ENCODE measurements at places on chromosomes 6 and 20.

DNA sequence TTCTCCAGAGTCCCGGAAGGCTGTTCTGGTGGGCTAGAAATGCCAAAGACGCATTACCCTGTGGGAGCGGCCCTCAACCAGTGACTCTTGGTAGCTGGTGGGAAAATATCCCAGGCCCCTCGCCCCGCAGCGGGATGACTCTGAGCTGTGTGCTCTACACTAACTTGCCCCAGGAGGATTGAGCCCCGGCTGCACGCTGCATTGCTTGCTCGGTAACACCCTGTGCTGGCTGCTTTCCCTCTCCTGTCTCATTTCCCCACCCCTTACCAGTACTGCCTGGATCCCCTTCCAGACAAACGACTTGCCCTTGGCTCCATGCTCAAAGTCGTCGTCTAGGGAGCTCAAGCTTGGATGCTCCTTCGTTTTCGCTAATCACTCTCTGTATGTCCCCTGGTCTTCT, 411.8 kb upstream of the SULF2 start:
- no peak for DNase-seq

GRCh38 chr6:132972971-132973370, 158.6 kb downstream of the RPS12 start:
- no peak for DNase-seq

DNA sequence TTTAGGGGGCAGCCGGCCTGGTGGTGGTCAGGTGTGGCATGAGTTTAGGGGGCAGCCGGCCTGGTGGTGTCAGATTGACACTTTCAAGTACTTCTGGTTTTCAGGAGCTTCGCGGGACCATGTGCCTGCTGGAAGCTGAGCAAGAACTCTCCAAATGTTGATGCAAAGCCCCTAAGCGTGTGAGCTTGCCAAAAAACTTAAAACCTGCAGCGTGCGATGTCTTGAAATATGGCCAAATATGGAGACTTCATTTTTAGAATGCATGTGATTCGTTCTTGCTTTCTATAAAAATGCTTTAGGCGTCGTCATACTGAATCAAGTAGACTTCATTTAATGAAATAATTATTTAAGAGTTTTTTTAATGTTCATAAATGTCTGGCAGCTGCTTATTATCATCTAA, 149.4 kb downstream of the SMOC2 start:
- DNase-seq: no peak

GRCh38 chr20:46260480-46260879, 47.8 kb downstream of the CDH22 start:
- no peak for DNase-seq

DNA sequence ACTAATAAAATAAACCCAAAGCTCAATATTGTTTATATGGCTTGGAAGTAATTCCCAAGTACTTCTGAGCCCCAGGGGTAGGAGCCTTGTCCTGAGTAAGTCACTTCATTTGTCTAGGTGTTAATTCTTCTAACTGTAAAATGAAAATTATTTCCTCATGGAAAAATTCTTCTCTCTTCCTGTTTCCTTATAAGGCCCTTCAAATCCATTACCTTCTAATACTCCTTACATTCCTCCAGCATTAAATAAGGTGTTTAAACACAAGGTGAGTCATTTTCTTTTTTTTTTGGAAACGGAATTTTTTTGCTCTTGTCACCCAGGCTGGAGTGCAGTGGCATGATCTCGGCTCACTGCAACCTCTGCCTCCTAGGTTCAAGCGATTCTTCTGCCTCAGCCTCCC, 41.9 kb downstream of the PRR18 start:
- DNase-seq: no peak

- no peak for DNase-seq
These were observed 545.7 kb downstream of the PRKN start for GRCh38 chr6:162181741-162182401.

GRCh38 chr6:12296604-12297003, 6.4 kb downstream of the EDN1 start:
- DNase-seq: no peak

- no peak for DNase-seq
These were observed 127.7 kb upstream of the LRFN2 start for GRCh38 chr6:40714576-40715564.

- no peak for DNase-seq
These were observed 736 bp downstream of the FAM217B start for GRCh38 chr20:59940956-59941294.

GRCh38 chr6:132998418-132998817, 184.0 kb downstream of the RPS12 start:
- no peak for DNase-seq

DNA sequence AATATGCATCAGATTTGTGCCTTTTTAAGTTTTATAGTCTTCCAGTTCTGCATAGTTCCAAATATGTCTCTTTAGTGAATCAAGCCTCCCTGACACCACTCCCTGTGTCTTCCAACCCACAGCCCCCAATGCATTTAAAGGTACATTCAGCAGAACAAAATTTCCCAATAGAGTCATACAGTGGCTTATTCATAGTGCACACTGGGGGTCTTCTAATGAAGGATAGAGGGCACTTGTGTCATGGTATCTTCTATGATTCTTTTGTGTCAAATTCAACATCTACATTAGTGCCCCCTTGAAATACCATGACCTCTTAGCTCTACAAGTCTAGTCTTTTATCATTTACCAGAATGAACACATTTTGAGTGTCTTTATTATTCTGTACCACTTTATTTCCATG, 33.8 kb downstream of the FLRT3 start:
- no peak for DNase-seq

- DNase-seq: no peak
These were observed 12.7 kb downstream of the SUPT3H start for GRCh38 chr6:45365036-45365435.

DNA sequence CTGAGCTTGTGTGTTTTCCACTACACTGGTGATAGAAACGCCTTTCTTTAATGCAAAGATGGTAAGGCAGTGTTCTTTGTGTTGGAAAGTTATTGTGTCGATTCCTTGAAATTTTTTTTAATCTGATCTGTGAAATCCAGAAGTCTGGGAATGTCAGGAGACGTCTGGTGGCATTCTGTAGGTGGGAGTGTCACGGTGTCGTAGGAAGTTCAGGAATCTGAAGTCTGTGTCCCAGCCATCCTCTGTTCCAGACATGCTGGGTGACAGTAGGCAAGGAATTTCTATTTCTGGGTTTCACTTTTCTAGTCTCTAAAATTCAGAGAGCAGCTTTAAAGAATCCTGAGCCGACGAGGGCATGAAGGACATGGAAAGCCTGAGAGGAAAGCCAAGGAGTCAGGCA, 223.8 kb downstream of the ZNF217 start:
- no peak for DNase-seq

DNA sequence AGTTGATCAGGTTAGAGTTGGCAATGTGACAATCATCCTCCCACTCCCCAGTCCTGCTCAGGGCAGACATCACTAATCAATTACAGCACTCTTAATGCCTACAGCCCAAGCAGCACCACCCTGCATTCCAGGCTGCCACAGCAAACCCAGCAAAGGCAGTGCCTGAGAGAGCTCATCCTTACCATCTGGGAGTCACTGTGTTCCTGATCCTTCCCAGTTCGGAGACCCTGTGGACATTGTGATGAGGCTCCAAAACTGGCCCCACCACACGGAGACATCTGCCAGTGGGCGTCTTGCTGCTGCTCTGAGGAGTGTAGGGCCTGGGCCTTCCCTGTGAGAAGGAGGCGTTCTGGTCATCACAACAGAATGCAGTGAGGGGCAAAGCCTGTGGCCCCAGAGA, 216.5 kb upstream of the CST7 start:
- DNase-seq: no peak

DNA sequence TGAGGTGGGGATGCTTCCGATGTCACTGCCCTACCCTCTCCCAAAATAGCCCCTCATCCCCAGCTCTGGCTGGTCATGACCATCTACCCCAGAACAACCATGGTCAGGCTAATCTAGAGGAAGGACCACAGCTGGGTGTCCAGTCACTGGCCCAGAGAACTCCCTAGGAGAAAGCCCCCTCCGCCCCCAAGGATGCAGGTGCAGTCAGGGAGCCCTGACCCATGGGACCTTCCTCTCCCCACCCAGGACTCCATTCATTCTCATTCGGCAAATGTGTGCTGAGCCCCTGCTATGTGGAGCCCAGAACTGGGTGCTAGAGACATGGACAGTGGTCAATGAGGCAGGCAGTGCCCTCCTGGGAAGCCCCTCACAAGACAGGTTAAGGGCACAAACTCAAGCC, 60.5 kb downstream of the JPH2 start:
- DNase-seq: no peak

- no peak for DNase-seq
These were observed 124.0 kb downstream of the CARMIL1 start for GRCh38 chr6:25403150-25403549.

GRCh38 chr6:158807515-158808441, 11.4 kb downstream of the EZR start:
- DNase-seq: no peak

GRCh38 chr6:24387818-24388217, 14.9 kb upstream of the MRS2 start:
- no peak for DNase-seq

DNA sequence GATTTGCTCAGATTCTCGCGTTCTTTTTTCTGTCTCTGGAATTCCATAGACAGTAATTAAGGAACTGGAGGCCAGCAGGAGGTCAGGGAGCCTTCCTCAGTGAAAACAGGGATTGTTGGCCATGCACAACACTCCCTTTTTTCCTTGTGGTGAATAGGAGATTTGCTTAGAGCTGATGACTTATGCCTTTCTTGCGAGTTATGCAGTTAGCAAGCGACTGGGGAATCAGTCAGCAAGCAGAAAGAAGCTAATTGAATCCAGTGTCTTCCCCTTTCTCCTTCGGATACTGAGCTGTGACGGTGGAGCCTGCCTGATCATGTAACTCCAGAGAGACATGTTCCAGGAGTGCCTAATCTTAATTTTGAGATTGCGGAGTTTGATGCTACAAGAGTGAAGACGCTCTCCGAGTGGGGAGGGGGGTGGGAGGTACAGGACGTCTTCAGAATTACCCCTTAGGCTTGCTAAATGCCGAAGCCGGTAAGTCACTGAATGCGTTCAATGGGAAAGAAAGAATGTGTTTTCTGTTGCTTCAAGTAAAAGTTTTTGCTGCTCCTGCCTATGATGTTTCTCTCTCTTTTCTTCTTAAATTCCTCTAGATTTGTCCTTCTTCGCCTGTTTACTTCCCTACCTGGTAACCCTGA, 165.9 kb downstream of the SASH1 start:
- no peak for DNase-seq

- DNase-seq: no peak
These were observed 128.5 kb downstream of the HFE start for GRCh38 chr6:26215585-26216358.

DNA sequence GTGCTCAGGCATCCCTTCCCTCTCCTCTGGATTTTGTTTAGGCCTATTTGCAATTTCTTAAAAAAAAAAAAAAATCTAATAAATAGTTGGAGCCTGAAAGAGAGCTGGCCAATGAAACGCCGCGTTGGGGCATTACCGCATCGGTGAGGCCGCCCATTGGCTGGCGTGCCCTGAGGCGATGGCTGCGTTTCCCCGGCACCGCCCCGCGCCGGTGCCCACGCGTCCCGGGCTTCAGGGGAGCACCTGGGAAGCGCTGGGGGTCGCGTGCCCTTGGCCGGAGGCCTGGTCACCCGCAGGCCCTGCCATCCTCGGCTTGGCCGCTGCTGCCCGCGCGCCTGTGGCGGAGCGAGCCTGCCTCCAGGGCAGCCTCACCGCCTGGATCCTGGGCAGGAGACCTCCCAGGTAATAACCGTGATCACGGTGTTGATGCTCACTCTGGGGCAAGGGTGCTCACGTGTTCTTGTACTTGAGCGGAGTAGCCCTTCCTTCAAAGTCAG, 155.4 kb downstream of the NRN1 start:
- no peak for DNase-seq

DNA sequence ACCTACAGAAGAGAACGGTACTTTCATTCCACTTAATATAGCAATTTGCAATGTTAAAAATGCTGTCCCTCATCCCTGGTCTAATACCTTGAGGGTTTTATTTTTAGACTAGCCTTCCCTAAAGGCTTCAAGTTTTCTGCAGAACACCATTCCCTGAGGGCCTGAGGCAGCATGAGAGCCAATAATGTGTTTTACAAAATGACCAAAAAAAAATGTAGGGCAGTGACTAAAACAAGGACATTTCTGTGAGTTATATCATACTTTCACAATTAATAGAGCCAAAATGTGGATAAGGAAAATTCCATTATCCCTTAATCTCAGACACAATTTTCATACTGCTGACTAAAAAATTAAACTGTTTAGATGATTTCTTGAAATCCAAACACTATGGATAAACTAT, 22.7 kb downstream of the GPR63 start:
- DNase-seq: no peak

- no peak for DNase-seq
These were observed 74.0 kb upstream of the GLP1R start for GRCh38 chr6:38974389-38975151.

- DNase-seq: no peak
These were observed 16.3 kb downstream of the RRBP1 start for GRCh38 chr20:17665756-17666155.

- DNase-seq: no peak
These were observed 259.9 kb downstream of the SMOC2 start for GRCh38 chr6:168700880-168701279.

DNA sequence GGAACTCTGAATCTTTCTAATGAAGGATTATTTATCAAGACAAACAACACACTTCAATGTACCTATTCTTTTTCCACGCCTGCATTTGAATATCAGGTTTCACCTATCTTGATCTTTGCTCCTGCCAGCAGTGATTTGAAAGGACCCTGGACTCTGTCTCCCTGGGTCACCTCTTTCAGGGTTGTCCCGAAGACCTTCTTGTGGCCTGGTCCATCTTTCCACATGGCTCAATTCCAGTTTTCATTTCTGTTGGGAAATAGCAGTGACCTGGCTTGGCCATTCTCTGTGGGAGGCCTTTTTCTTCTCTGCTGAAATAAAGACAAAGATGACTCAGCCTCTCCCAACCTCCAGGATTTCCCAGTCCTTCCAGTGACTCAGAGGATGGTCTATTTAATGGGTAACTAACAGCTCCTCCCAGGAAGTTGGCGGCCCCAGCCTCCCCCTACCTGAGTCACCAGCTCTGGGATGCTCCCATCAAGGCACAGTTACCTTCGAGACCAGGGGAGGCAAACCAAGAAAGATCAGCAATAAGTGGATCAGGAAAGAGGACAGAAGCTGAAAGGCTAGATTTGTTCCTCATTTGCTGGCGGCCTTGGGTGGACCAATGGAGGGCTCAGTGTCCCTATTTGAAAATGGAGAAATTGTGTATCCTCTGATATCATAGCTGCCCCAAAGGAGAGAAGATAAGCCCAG, 120.2 kb upstream of the RNF24 start:
- no peak for DNase-seq

- DNase-seq: no peak
These were observed 98.5 kb downstream of the TFAP2A start for GRCh38 chr6:10316373-10316721.

- no peak for DNase-seq
These were observed 506.7 kb upstream of the MARCKS start for GRCh38 chr6:113350461-113350860.

- no peak for DNase-seq
These were observed 83.2 kb upstream of the FOXC1 start for GRCh38 chr6:1526398-1527072.

- DNase-seq: no peak
These were observed 3.8 kb downstream of the AAR2 start for GRCh38 chr20:36240076-36240475.

- DNase-seq: no peak
These were observed 70.9 kb upstream of the CCDC167 start for GRCh38 chr6:37570482-37571133.

GRCh38 chr6:21049572-21049971, 515.3 kb downstream of the CDKAL1 start:
- no peak for DNase-seq

All from NCI-H187 treated with DMSO at 0.1 percent for 48 hours (cell line).